ENCODE measurements at places on chromosomes 3 and 15. TPM values are rescaled to one million over a fixed set of nuclear protein-coding genes. Genes with fewer than 3 reads are reported as not detected.

Gene SIDT1
- total RNA-seq: 2.1 TPM

Gene RYR3
- 9.9 TPM for total RNA-seq

Gene CPLX3
- not detected for total RNA-seq

Gene RBP2
- total RNA-seq: not detected

Gene FAM219B
- 61.5 TPM for total RNA-seq

Gene PPCDC
- total RNA-seq: 9.2 TPM

Data from posterior vena cava (tissue), 2 donors.